ENCODE measurements at places on chromosomes 7 and 10.

DNA sequence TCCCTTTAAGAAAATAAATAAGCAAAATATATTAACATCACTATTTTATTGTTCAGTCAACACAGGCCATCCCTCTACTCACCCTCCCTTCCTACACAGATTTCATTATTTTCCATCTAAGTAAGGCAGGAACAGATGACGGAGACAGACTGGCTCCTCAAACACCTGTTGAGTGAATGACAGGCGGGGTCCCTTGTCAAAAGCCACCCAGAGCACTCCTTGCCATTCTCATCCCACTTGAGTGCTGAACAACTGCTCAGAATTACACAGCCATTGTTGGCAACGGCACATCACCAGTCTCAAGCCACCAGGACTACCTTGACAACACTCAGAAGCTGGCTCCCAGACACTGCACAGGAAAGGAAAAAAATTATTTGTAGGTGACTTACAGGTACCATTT lies 3.3 kb downstream of the GRB10 start:
- no peak for DNase-seq

DNA sequence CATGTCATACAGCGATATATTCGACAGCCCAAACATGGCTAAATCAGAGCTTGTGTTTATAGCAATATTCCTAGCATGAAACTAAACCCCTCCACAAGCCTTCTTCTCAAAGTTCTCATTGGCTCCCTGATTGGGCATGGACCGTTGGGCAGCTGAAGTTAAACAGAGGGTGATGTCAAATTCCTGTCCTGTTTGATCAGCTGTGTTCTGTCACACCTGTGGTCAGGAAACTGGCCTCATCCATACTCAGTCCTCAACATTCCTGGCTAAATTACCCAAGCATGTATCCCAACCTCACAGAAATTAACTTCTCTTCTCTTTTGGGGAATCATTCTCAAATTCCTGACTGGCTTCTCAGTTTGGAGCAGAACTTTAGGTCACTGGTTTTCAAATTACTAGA lies 107.9 kb downstream of the ODAD2 start:
- no peak for DNase-seq

GRCh38 chr7:55413442-55413841 lies 48.3 kb downstream of the LANCL2 start:
- DNase-seq = no peak

- no peak for DNase-seq
Measured at GRCh38 chr10:132889556-132889955, 52.8 kb downstream of the CFAP46 start.

DNA sequence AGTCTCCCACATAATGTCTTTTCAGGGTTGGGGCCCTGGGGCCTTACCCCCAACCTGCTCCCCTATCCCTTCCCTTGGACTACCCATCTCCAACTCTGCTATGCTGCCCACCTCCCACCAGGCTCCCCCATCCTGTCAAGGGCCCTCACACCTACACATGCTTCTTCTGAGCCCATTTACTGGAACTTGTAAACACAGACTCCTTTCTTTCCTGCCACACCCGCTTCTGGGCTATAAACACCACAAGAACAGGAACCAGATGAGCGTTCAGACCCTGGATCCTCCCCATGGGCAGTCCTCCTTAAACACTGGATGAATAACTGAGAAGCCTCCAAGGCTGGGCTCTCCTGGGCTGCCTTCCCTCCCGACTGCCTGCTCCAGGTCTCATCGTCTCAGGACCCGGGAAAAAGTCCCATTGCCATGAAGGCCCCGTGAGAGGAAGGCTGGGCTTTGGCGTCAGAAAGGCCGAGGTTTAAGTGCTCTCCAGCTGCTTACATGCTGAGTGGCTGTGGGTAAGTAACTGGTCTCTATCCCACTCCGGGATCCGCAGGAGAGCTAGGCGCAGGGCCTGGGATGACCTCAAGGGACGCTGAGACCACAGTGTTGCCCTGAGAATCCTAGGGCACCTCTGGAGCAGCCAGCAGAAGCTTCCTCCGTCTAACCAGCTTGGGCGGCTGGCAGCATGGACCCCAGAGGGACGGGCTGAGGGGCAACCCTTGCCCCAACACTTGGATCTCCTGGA lies 15.6 kb upstream of the CRHR2 start:
- DNase-seq = peak; percentile 18

- DNase-seq = no peak
Measured at GRCh38 chr7:41979834-41980307, 257.1 kb downstream of the GLI3 start.

- DNase-seq = no peak
Measured at GRCh38 chr10:88198023-88198422, 334.6 kb downstream of the PTEN start.

All from activated CD4-positive, CD25-positive, alpha-beta regulatory T cell (primary cell).